Jurkat, Clone E6-1 (cell line): ENCODE measurements at places on chromosomes 1 and 21.

DNA sequence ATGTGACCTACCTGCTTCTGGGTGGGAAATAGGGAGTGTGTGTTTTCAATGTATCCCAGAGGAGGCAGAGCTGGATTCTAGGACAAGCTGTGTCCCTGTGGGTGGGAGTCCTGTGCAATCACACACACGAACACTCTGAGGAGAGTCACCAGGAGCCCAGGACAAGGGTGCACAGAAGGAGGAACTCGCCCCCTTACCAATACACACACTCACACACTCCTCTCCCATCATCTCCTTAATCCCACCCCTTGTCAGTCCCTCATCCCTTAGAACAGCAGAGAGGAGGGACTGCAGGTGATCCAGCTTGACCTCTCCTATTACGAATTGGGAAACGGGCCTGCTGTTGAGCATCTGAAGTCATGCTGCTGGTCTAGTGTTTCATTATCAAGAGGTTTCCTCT lies 8.5 kb upstream of the MYBPHL start:
- DNase-seq = no peak

DNA sequence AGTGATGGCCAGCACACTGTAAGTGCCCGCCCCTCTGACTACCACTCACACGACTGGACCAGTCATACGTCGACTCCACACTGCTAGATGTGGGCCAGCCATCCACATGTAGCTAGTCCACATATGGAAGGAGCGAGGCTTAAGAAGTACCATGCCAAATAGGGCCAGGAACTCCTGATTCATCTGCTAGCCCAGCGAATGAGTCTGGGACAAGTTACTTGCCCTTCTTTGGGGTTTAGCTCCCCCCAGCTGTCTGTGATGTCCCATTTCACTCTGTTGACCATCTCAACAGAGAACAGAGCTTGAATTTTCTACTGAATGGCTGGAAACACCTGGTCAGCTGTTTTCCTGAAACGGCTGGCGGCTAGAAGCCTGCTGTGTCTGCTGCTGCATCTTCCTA lies 5.8 kb downstream of the CSRP1 start:
- DNase-seq = no peak

- DNase-seq = no peak
Measured at GRCh38 chr1:43835082-43836021, 98.2 kb upstream of the ARTN start.

DNA sequence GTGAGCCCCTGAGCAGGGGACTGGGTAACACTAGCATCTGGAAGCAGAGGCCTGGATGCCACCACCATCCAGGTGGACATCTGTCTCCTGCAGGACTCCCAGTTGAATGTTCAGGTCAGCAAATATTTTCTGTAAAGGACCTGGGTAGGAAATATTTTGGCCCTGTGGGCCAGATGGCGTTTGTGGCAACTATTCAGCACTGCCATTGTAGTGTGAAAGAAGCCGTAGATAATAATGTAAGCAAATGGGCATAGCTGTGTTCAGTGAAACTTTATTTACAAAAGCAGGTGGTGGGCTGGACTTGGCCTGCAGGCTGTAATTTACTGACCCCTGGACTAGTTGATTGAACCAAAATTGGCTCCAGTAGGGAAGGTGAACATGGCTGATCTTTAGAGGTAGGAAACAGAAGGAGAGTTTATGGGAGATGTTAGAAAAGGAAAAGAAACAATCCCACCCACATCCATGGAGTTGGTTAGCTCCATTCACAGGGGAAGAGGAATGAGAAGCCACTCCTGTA lies 20.0 kb upstream of the CD101 start:
- DNase-seq = no peak

DNA sequence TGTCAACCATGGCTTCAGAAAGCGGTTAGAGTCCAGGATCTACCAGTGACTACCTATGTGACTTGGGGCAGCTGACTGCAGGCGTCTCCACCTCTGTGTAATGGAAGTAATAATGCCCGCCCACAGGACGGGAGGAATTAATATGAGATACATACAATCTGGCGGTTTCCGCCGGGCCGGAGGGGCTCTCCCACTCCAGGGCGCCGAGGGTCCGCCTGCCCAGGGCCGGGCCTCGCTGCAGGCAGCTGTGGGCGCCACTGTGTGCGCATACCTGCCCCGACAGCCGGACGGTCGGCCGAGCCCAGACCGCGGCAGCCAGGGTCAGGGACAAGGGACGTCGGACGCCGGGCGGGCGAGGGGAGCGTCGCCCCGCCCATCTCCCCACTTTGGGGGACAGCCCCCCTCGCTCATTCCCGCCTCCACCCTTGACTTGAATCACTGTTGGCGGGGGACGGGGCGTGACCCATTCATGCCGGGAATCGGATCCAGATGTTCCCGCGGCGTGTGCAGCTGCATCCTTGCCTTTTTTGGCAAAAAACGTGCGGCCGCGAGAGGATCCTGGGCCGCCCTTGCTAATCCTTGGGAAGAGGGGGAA lies 6.0 kb upstream of the SF3A3 start:
- no peak for DNase-seq

DNA sequence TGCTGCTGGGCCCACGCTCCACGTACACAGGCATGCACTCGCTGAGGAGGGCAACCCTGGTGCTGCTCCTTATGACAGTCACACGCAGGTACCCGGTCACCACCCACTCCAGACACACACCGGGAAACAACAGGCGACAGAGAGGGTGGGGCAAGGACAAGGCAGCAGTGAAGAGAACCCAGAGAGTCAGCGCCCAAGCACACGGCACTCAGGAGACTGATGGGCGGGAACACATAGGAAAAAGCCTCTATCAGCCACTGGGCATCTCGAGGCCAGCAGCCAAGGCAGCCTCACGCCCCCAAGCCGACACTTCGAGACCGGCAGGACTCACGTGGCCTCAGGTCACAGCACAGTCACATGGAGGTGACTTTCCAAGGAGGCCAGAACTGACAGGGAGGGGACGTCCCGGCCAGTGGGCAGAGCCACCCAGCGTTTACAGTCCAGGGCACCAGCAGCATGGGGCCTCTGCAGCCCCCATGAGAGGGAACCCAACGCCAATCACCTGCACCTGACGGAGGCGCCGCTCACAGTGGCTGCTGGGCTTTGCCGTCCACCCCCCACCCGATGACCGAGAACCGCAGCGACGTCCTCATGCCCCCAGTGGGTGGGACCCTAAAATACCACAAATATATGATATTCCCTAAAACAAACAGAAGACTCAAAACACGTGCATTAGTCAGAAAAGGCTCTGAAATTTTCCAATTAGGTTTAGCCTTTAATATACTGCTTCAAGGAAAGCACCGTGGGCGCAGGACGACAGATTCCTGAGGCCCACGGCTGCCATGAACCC lies 19.7 kb downstream of the PTTG1IP start:
- no peak for DNase-seq

DNA sequence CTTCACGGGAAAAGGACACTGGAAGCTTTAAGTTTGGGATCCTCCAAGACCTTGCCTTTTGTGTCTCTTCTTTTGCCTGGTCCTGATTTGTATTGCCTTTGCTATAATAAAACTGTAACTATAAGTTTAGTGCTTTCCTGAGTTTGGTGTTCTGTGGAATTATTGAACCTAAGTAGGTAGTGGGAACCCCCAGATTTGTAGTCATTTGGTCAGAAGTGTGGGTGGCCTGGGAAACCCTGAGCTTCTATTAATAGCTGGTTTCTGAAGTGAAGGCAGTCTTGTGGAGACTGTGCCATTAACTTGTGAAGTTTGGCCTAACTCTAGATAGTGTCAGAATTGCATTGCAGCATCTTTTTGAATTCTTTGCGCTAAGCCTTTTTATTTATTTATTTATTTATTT lies 6.8 kb upstream of the MYCL start:
- no peak for DNase-seq

DNA sequence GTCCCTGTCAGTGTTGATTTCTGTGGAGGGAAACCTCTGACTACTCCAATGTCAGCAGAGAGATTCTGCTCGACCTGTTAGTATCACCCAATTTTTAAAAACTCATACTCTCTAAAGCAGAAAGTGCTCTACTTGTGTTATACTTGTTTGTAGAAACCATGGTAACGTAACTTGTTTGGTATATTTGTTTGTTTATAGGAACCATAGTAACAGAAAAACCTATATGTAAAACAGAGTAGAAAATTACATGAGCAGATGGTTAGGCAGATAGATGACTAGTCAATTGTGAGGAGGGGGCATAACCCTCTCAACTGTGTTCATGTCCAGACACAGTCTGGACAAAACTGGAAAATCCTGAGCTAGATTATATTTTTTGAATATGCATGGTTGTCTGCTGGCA lies 6.7 kb downstream of the TRIM45 start:
- DNase-seq = no peak

- no peak for DNase-seq
Measured at GRCh38 chr1:68188644-68189340, 43.5 kb downstream of the WLS start.

GRCh38 chr1:21189906-21190500 lies 13.3 kb upstream of the EIF4G3 start:
- DNase-seq = no peak

DNA sequence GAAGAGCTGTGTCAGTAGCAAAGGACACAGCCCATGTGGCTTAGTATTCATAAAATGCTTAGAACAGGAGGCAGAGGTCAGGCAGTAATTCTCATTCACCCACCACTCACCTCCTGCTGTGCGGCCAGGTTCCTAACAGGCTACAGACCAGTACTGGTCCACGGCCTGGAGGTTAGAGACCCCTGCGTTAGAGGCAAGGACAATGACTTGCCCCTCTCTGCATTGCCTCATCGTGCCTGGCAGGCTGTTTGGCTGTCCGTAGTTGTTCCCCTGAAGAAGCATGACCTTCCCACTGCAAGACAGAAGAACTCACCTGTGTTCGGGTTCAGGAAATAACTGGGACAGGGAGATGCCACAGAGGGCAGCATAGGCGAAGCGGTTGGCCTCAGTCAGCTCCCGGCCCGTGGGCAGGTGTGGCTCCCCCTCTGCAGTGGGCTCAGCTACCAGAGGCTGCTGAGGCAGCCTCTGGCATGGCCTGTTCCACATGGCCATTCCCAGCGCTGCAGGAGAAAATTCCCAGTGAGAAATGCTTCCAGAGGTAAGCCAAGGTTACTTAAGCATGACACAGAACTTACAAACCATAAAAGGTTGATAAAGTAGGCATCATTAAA lies 19.3 kb downstream of the TMCO4 start:
- DNase-seq = no peak

GRCh38 chr1:229133151-229133550 lies 137.8 kb upstream of the RAB4A start:
- DNase-seq = no peak

DNA sequence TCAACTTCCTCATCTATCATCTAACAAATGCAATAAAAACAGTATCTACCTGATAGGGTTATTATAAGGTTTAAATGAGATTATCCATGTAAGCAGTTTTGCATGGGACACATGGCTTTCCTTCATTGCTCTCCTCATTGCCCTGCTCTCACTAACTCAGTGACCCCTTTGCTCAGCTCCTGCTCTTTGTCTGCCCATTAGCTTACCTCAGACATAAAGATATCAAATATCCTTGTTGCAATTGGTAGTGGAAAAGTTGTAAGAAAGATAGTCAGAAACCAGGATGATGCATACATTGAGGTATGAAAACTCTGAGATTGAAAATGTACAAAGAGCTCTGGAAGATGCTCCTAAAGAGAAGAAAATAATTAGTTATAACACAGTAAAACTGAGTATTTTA lies 89.8 kb downstream of the EVI5 start:
- DNase-seq = no peak

DNA sequence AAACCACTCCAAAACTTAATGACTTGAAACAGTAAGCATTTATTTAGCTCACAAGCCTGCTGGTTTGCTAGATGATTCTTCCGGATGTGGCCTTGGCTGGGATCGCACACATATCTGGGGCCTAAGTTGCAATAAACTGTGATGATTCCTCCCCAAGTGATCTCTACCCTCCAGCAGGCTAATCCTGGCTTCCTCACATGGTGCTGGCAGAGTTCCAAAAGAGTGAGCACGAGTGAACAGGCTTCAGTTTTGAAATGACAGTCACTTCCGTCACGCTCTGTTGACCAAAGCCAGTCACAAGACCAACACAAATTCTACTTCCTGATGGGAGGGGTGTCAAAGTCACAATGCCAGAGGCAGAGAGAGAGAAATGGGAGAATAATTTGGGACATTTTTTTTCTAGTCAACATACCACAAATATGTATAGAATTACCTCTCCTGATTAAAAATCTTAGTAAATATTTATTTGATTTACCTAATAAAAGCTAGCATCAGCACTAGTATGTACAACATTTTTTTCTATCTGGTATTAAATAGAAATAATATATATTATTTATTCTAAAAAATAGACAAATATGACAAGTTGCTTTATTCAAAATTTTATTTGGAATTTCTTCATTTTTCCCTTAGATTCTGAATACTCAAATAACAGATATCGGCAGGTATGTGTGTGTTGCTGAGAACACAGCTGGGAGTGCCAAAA lies 292.7 kb downstream of the TPR start:
- DNase-seq = peak; percentile 37

DNA sequence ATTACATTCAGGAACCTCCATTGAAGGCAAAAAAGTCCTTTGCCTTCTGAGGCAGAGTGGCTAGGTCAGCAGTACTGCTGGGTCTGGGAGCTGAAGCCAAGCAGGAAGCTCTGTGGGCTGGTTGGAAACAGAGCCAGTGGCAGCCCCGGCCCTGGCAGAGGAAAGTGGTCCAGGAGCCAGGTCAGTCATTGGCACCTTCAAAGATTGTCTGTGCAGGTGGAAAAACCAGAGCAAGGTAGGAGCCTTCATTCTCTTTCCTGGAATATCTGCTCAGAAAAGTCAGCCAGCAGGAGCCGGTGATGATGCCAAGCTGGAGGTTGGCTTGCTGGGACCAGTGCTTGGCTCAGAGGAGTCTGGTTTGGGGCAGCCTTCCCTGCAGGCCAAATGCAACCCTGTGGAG lies 12.5 kb upstream of the DISP3 start:
- no peak for DNase-seq

GRCh38 chr1:175788586-175789252 lies 45.3 kb upstream of the TNR start:
- no peak for DNase-seq

GRCh38 chr1:20695515-20695914 lies 22.3 kb downstream of the KIF17 start:
- DNase-seq = no peak

DNA sequence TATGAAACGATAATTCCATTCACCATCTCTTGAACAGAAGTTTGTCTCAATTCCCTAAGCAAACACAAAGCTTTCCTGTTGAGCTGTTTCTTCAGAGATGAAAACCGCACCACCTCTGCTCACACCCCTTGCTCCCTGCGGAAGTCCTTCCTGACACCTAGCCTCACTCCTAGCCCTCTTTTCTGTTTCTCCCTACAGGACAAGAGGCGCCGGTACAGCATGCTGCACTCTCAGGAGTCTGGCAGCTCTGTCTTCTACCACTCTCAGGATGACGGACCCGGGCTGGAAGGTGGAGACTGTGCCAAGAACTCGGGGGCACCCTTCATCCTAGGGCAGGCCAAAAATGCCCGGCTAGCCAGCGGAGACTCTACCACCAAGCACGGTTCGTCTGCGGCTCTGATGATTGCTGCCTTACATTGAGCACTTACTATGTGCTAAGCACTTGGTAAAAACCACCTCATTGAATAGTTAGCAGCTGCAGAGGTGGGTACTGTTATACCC lies 45.5 kb downstream of the VWA5B1 start:
- DNase-seq = no peak
